ENCODE measurements at places on chromosomes 2 and 18. TPM values are rescaled to one million over a fixed set of nuclear protein-coding genes. Genes with fewer than 3 reads are reported as not detected.

RBFA gene
- 25.1 TPM for total RNA-seq

NT5DC4 gene
- total RNA-seq = 1.1 TPM

CHRNG gene
- not detected for total RNA-seq

- H3K27ac ChIP-seq = peak overlapping the region; percentile 10
- no peaks in the 10 kb centered on the region for H3K27me3 ChIP-seq
- H3K4me3 ChIP-seq = peak overlapping the region; percentile 14
- no peaks in the 10 kb centered on the region for H3K4me1 ChIP-seq
These were observed 120.4 kb downstream of the L3MBTL4 start for GRCh38 chr18:6294148-6294784.

- H3K4me1 ChIP-seq = peaks cover 12% of the 10 kb centered on the region
- peaks cover 14% of the 10 kb centered on the region for H3K27me3 ChIP-seq
- H3K4me3 ChIP-seq = no peak overlapping the region
These were observed 52.4 kb downstream of the FAM168B start for GRCh38 chr2:131040661-131041401.

GRCh38 chr18:72866901-72867745 lies 664 bp downstream of the NETO1 start:
- H3K4me3 ChIP-seq = no peak overlapping the region
- H3K27me3 ChIP-seq = peaks cover 63% of the 10 kb centered on the region
- H3K4me1 ChIP-seq = no peaks in the 10 kb centered on the region
- DNase-seq = peak; percentile 64

GRCh38 chr2:107589079-107589491 lies 237.6 kb upstream of the RGPD4 start:
- H3K27me3 ChIP-seq = no peaks in the 10 kb centered on the region
- no peaks in the 10 kb centered on the region for H3K36me3 ChIP-seq
- H3K4me1 ChIP-seq = no peaks in the 10 kb centered on the region
- no peak overlapping the region for H3K27ac ChIP-seq
- DNase-seq = no peak

- no peaks in the 10 kb centered on the region for H3K36me3 ChIP-seq
- no peaks in the 10 kb centered on the region for H3K4me1 ChIP-seq
- no peak overlapping the region for H3K4me3 ChIP-seq
- no peak for DNase-seq
- no peak overlapping the region for H3K27ac ChIP-seq
- H3K27me3 ChIP-seq = no peaks in the 10 kb centered on the region
These were observed 49.1 kb upstream of the PIK3C3 start for GRCh38 chr18:41905786-41906527.

- no peaks in the 10 kb centered on the region for H3K27me3 ChIP-seq
- no peaks in the 10 kb centered on the region for H3K36me3 ChIP-seq
- no peak for DNase-seq
- H3K27ac ChIP-seq = peak overlapping the region; percentile 86
These were observed 52.0 kb downstream of the ANKRD44 start for GRCh38 chr2:197258580-197258979.

DNA sequence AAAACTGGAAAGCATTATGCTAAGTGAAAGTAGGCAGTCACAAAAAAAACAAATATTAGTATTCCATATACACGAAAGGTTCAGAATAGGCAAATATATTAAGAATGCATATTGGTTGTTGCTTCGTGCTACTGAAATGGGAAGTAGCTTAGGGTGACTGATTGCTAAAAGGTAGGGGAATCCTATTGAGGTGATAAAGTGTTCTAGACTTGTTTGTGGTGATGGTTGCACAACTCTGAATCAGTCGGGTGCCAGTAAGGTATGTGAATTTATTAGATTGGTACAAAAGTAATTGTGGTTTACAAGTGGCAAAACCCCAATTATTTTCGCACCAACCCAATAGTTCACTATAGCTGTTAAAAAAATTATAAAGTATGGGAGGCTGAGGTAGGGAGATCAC lies 20.7 kb downstream of the USP34 start:
- no peaks in the 10 kb centered on the region for H3K27me3 ChIP-seq
- no peak overlapping the region for H3K27ac ChIP-seq
- no peak for DNase-seq
- H3K4me3 ChIP-seq = no peak overlapping the region
- peaks cover 10% of the 10 kb centered on the region for H3K4me1 ChIP-seq
- H3K36me3 ChIP-seq = no peaks in the 10 kb centered on the region

Data from left lung (tissue), 14 donors.